ENCODE measurements at places on chromosomes 6 and 20. TPM values are rescaled to one million over a fixed set of nuclear protein-coding genes. Genes with fewer than 3 reads are reported as not detected.

GRCh38 chr6:30810813-30811339 lies 66.5 kb upstream of the IER3 start:
- H3K27ac ChIP-seq = no peak overlapping the region
- no peaks in the 10 kb centered on the region for H3K36me3 ChIP-seq
- no peak overlapping the region for H3K4me3 ChIP-seq
- peaks cover 50% of the 10 kb centered on the region for H3K4me1 ChIP-seq
- no peak for DNase-seq

DNA sequence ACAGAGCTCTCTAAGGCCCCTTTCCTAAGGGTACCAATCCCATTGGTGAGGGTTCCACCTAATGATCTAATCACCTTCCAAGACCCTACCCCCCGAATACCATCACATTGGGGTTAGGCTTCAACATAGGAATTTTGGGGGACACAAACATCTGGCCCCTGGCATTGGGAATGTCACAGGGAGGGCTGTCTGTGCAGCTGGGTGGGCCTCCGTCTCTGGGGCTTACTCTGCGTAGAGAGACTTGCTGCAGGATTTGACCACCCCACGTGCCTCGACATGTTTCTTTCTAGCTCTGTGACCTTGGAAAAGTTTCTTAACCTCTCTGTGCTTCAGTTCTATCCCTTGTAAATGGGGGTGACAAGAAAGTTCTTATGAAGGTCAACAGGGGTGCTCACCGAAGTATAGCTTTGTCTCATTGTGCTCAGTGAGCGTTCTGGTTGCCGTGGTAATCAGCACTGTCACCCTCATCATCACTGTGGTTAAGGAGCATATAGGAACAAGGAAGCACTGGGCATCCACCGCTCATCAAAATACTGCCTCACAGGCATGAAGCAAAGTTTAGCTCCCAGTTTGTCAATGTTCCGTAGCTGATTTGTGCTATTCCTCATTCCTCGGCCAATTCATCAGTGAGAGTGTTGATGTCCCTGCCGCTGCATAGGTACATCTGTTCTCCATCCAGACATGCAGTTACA lies 152.8 kb downstream of the SYCP2 start:
- no peaks in the 10 kb centered on the region for H3K27me3 ChIP-seq
- H3K4me1 ChIP-seq = no peaks in the 10 kb centered on the region
- H3K27ac ChIP-seq = no peak overlapping the region
- no peak overlapping the region for H3K4me3 ChIP-seq
- no peak for DNase-seq

LKAAEAR1 gene
- total RNA-seq = 0.39 TPM

LHFPL5 gene
- not detected for total RNA-seq

DNA sequence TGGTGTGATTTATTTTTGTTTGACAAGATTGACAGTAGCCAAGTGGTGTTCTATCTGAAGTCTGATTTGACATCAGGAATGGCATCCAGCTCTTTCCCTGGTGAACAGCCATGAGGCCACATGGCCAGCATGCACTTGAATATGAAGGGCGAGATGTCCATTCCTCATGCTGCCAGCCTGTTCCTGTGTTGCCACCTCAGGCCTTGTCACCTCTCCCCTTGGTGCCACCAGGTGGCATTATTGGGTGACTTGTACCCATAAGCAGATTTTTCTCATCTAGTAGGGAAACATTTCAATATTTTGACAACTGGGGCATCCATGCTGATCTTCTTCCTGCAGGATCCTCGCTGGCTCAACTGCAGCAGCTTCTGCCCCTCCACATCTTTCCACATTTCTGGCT lies 199.1 kb downstream of the ERMARD start:
- DNase-seq = no peak
- no peak overlapping the region for H3K27ac ChIP-seq
- H3K27me3 ChIP-seq = no peaks in the 10 kb centered on the region
- H3K4me1 ChIP-seq = no peaks in the 10 kb centered on the region

DNA sequence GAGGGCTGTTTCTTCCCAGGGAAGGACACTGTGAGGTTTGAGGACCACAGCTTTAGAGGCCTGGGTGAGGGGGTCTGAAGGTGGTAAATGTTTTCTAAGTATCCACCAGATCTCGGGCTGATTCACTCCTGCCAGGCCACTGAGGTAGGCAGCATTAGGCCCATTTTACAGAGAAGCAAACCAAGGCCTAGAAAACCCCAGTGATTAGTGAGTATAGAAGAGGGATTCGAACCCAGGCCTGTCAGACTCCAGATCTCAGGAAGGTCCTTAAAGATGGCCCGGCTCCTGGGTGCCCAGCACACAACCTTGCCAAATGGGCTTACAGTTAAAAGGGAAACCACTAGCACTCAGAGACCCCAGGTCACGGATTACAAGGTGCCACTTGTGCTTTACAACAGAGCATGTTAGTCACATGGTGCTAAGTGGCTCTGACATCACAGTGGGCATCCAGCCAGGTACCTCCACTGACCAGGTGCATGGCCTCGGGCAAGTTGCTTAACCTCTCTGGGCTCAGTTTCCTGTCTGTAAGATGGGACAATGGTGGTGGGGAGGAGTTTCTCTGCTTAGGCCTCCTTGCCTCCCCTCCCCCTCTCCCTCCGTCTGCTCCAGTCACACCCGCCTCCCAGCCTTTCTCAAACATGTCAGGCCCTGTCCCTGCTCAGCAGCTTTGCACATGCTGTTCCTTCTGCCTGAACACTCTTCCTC lies 18.8 kb upstream of the SIRPA start:
- no peaks in the 10 kb centered on the region for H3K36me3 ChIP-seq
- no peaks in the 10 kb centered on the region for H3K4me1 ChIP-seq
- no peak overlapping the region for H3K27ac ChIP-seq
- no peaks in the 10 kb centered on the region for H3K27me3 ChIP-seq
- H3K4me3 ChIP-seq = no peak overlapping the region
- no peak for DNase-seq

- no peaks in the 10 kb centered on the region for H3K36me3 ChIP-seq
- no peak overlapping the region for H3K27ac ChIP-seq
- no peaks in the 10 kb centered on the region for H3K27me3 ChIP-seq
- H3K4me1 ChIP-seq = no peaks in the 10 kb centered on the region
- DNase-seq = no peak
- no peak overlapping the region for H3K4me3 ChIP-seq
These were observed 81.7 kb downstream of the FAM217A start for GRCh38 chr6:3997177-3997770.

NOX3 gene
- total RNA-seq = not detected

DNA sequence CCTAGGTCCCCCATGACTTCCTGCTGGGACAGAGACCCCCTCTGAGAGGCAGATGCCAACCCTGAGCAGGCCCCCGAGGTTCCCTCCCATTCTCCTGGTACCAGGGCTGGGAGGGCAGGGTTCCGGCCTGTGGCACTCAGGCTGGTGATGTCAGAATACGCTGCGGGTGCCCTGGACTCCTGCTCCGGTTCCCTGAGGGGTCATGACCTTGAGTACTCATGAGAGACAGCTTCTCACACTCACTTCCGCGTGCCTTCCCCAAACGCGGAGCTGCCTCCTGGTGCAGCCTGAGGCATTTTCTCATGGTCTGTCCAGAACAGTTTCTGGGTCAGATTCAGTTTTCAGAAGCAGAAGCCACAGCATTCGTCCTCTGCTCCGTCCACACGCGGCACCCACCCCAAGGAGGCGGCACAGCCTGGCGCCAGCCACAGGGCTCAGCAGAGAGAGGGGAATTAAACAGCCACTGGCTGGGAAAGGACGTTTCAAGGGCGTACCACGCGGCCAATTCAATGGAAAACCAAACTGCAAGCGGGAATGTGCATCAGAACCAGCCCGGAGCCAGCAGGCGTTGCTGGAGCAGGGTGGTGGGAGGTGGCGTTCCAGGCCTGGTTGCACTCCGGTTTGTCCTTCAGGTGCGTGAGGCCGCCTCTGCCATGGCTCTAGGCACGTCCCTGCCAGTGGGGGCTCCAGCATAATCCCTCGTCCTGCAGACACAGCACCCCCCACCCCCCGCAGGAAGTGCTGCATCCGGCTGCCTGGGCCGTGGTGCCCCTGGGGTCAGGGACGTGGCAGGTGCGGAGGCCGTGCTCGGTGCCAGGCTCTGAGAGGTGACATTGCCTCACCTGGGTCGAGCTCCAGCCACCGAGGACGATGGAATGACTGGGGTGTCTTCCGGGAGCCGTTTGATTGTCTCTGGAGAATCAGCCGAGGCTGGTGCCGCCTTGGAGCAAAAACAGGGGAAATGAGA lies 58.3 kb upstream of the BHLHE23 start:
- no peak overlapping the region for H3K27ac ChIP-seq
- no peak overlapping the region for H3K4me3 ChIP-seq
- no peaks in the 10 kb centered on the region for H3K36me3 ChIP-seq
- H3K4me1 ChIP-seq = no peaks in the 10 kb centered on the region
- DNase-seq = no peak

DNA sequence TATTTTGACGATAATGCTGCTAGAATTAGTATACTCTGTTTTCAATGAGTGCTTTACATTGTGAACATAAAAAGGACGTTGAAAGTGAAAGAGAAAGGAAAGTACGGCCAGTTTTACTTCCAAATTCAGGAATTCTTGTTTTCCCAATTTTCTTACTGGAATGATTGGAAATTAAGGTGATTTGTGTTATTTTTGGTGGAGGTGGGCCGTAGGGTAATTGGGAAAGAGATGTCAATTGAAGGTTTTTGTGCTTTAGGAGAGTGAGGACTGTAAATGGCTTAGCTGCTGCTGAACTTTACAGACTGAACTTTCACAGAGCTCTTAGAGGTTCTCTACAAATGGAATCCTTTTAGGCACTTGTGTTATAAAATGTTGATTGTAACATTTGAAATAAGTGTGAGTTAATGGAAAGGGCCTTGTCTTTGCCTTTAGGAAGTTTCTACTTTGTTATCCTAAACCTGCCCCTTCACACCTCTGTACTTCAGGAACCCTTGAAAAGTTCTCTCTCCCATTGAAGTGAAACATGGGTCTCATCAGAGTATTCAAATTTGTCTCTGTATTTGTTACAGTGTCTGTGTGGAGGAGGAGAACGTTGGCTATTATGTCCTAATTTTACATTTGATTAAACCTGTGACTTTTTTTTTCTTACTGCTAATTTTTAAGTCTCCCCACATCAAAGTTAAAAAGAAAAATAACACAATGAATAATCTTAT lies 256.4 kb downstream of the ARID1B start:
- H3K27ac ChIP-seq = no peak overlapping the region
- DNase-seq = no peak
- no peaks in the 10 kb centered on the region for H3K27me3 ChIP-seq
- H3K4me3 ChIP-seq = peak overlapping the region; percentile 72

DNA sequence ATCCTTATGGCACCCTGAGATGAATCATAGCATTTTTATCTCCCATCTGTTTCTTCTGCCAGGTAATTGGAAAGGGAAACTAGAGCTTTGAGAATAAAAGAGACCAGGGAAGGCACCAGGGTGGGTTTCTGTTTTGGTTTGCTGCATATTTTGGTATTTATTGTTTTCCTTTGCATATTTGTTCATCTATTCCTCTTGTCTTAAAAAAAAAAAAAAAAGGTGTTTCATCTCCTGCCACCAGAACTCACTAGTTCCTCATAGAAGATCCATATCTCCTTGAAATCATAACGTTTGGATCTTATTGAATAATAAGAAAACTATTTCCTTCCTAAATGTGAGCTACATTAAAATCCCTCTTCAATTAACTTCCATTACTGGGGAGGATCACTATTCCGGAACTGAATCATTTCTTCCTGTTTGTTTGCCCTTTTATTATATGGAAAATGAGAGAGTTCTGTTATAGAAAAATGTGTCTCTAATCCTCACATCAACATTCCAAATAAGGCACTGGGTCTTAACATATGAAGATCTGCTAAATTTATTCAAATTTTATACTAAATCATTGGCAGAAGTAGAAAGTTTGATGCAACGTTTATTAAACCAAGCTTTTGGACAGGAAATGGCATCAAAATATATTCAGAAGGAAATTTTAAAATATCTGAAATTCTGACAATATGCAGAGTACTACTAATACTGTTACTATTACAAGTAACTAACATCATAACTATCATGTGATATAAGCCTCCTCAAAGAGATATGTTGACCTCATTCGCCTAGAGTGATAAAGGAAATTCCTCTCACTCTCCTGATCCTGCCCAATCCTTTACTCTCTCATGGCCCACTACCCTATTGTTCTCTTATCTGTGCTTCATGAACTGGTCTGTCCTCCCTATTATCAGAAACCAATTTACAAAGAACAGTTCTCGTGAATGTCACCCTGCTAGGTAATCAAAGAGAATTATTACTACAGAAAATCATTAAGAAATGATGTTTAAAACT lies 229.4 kb upstream of the RSPO3 start:
- DNase-seq = no peak
- no peaks in the 10 kb centered on the region for H3K27me3 ChIP-seq
- no peak overlapping the region for H3K4me3 ChIP-seq
- no peaks in the 10 kb centered on the region for H3K4me1 ChIP-seq
- no peaks in the 10 kb centered on the region for H3K36me3 ChIP-seq

- no peaks in the 10 kb centered on the region for H3K4me1 ChIP-seq
- no peak for DNase-seq
- H3K27me3 ChIP-seq = no peaks in the 10 kb centered on the region
- H3K4me3 ChIP-seq = no peak overlapping the region
- no peak overlapping the region for H3K27ac ChIP-seq
- no peaks in the 10 kb centered on the region for H3K36me3 ChIP-seq
These were observed 72.6 kb upstream of the STXBP5 start for GRCh38 chr6:147131532-147132128.

DNA sequence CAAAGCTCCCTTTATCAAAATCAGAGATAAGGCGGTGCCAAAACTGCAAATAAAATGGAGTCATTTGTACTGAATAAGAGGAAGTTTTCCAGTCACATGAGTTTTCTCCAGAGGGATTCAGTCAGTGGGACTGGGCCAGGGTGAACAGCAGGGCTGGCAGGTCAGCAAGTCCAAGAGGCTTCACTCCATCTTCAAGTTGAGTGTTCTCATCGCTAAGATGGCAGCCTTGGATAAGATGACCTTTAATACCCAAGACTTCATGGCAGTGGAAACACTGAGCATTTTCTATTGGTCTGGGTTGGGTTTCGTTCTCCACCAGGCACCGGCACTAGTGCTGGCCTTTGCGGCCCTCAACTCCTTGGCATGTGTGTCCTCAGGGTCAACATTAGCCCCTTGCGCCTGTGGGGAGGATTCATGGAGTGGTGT lies 29.3 kb upstream of the IGF2R start:
- DNase-seq = no peak
- no peaks in the 10 kb centered on the region for H3K4me1 ChIP-seq
- no peak overlapping the region for H3K4me3 ChIP-seq
- no peaks in the 10 kb centered on the region for H3K27me3 ChIP-seq

DNA sequence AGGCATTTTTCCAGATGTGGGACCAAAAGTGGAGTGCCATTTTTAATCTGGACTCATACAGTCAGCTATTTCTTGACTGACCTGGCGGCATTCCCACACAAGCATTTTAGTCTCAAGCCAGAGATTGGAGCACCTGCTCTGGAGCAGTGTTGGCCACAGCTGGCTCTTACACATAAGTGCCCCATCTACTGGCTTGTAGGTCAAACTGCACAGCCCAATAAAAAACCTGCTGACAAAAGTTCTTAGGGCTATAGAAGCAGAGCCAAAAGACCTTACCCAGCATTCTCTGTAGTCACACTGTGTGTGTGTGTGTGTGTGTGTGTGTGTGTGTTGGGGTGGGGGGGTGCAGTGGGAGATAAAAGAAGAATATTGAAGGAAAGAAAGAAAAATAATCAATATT lies 38.6 kb upstream of the SENP6 start:
- DNase-seq = no peak
- no peaks in the 10 kb centered on the region for H3K36me3 ChIP-seq
- H3K27me3 ChIP-seq = no peaks in the 10 kb centered on the region
- H3K4me3 ChIP-seq = no peak overlapping the region
- H3K4me1 ChIP-seq = no peaks in the 10 kb centered on the region

Measured in CD8-positive, alpha-beta memory T cell (primary cell).